Left renal pelvis (tissue), 4 donors: ENCODE measurements at places on chromosomes 1 and 21.

GRCh38 chr1:1926886-1927660, 8.0 kb upstream of the TMEM52 start:
- DNase-seq = no peak

- DNase-seq = no peak
These were observed 125.6 kb downstream of the BARHL2 start for GRCh38 chr1:90591355-90591969.

DNA sequence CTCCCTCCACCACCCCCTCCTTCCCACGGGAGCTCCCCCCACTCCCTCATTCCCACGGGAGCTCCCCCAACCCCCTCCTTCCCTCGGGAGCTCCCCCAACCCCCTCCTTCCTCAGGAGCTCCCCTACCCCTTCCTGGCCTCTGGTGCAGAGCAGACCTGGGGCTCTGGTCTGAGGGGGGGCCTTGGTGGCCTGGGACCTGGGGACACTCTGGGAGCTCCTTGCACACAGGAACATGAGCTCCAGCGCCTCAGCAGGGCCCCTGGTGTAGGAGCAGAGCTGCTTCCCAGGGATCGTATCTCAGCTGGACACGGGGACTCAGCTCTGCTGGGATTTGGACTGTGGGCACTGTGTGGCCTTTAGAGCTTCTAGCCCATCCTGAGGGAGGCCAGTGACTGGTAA, 19.7 kb upstream of the PRSS38 start:
- DNase-seq = no peak

DNA sequence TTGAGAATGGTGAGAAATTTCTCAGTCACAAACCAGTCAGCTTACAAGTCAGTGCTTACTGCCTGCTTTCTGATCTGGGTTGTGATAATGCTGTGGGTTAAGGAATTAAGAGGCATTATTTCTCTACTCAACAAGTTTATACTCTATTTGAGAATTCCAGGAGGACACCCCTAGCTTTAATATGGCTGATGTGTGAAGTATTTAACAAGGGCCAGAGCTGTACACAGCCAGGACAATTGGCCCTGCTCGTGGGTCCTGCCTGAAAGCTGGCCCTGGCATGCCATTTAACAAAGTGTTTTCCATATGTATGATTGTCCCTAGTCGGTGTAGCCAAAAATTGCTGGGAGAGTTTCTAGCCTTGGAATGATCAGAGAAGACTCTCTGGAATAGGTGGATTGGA, 43.2 kb downstream of the HHAT start:
- no peak for DNase-seq

GRCh38 chr21:45351526-45352275, 53.3 kb upstream of the COL18A1 start:
- DNase-seq = no peak

DNA sequence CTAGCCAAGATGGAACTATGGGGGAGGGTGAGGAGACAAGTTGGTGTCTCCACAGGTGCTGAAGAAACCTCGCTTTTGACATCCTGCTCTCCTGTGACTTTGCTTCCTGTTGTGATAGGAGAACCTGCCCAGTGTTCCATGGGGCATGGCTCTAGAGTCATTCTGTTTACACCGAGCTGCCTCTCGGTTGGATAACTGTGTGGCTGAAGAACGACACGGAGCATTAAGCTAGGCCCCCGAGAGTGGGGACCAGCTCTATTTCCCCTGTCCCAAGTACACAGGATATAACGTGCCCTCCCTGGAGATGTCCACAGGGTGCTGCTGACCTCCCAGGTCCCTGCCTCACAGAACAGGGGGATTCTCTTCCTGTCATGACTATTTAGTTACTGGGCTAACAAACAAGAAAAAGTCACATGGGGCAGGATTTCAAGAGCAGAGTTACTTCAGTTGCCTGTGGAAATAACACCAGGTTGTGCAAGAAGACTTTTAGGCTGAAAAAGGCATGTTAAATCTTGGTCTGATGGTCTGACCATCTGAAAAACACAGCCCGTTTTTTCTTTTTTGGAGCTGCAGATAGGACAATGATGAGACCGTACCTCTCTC, 29.4 kb upstream of the PPP2R5A start:
- DNase-seq = no peak

DNA sequence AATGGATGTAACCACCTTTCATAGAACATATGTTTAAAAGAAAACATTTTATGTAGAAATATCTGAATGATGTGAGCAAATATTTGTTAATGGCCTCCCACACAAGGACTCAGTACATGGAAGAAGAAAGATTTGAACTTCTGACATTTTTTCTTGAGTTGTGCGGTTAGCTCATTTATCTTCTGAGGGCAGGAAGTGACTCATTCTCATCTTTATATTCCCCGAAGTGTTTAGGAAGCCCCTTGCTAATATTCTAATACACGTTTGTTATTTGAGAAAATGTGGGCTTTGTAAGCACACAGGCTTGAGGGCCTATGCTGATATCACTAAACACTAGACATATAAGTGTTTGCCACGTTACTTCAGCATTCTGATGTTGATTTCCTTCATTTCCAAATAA, 392.5 kb upstream of the PTBP2 start:
- DNase-seq = no peak

DNA sequence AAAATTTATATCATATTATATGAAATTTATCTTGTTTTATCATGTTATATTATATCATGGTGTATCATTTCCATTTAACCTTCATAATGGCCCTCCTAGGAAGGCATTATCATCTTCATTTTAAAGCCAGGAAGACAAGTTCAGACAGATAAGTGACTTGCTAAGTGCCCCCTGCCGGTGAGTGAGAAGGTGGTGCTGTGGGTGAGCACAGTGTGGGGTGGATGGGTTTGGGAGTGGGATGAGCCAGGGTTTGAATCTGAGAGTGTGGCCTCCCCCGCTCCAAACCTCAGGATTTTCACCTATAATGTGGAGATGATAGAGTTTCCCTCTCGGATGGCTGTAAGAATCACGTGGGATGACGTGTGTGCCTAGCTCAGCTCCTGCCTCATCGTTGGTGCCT, 108.7 kb upstream of the IGSF21 start:
- DNase-seq = no peak

DNA sequence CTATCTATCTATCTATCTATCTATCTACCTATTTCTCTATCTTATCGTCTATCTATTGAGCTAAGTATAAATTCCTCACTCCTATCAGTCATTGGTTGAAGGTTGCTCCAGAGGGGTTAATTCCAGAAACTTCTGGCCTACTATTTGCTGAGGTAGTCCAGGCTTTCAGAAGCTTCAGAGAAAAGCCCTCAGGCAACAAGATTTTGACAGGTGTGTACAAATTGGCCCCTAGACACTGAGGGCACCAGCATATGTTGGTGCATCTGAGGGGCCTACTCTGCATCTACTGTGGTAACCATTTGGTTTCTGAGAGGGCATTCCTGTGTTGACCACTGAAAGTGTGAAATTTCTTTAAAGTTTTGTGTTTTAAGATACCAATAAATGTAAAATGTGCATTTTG, 265.2 kb upstream of the B3GALT2 start:
- no peak for DNase-seq

- DNase-seq = no peak
These were observed 14.6 kb upstream of the C1orf146 start for GRCh38 chr1:92203105-92203504.

DNA sequence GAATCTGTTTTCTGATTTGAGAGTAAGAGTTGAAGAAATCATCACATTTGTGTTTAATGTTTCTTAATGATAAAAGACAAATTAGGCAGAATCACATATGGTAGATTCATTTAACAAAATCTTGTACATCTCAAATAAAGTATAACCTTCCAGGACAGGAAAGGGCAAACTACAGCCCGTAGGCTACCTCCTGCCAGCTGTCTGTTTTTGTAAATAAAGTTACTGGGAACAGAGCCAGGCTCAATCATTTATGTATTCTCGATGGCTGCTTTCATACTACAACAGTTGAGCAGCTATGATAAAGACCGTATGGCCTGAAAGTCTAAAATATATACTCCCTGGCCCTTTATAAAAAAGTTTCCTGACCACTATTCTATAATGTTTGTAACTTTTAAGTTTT, 204.1 kb downstream of the COL24A1 start:
- DNase-seq = no peak

DNA sequence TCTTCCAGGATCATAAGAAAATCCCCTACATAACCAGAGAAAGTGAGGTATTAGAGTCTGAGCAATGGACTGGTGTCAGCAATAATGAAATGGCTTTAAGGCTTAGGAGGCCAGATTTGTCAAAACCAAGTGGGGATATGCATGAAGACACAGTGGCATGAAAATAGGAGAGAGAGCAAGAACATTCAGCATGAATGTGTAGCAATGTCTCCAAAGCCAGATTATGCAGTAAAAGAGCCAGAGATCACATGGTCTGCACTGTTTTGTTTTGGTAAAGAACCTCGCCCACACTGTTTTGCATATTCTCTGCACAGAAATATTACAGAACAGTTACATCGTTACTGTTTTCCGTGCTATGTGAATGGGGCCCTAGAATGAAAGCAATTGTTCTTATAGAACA, 589.4 kb downstream of the PLPP3 start:
- DNase-seq = no peak

GRCh38 chr1:220363196-220363837, 91.1 kb upstream of the RAB3GAP2 start:
- no peak for DNase-seq

DNA sequence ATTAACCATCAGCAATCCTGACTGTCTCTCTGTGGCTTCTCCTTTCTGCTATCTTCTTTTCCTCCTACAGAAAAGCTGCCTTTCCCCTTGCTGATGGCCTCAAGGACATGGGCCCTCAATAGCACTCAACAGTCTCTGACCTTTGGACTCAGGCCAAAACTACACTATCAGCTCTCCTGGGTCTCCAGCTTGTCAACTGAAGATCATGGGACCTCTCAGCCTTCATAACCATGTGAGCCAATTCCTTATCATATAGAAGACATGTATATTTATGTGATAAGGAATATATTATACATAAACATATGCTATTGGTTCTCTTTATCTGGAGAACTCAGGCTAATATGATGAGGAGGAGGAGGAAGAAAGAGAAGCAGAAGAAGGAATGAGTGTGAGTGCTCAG, 91.8 kb upstream of the GJB5 start:
- no peak for DNase-seq

DNA sequence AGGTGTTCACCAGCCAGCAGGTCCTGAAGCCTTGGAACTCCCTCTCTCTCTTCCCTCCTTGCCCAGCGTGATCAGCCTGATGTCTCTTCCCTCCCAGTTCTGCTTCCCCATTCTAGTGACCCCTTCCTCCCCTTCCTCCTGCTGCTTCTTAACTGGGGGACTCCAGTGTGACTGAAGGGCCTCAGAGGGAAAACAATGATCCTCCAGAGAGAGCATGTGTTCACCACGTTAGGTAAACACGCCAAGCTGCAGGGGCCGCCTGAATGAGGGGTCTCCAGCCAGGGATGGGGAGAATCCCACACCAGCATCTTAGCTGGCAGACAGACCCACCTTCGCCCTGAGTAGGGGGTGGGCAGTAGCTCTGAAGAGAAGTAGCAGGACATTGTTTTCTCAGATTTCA, 124.8 kb downstream of the TMEM53 start:
- DNase-seq = no peak

GRCh38 chr1:173347282-173347818, 129.8 kb upstream of the PRDX6 start:
- DNase-seq = no peak

- no peak for DNase-seq
These were observed 674 bp upstream of the HES5 start for GRCh38 chr1:2530513-2531361.

- no peak for DNase-seq
These were observed 1.5 kb downstream of the RPS6KA1 start for GRCh38 chr1:26530895-26531598.

DNA sequence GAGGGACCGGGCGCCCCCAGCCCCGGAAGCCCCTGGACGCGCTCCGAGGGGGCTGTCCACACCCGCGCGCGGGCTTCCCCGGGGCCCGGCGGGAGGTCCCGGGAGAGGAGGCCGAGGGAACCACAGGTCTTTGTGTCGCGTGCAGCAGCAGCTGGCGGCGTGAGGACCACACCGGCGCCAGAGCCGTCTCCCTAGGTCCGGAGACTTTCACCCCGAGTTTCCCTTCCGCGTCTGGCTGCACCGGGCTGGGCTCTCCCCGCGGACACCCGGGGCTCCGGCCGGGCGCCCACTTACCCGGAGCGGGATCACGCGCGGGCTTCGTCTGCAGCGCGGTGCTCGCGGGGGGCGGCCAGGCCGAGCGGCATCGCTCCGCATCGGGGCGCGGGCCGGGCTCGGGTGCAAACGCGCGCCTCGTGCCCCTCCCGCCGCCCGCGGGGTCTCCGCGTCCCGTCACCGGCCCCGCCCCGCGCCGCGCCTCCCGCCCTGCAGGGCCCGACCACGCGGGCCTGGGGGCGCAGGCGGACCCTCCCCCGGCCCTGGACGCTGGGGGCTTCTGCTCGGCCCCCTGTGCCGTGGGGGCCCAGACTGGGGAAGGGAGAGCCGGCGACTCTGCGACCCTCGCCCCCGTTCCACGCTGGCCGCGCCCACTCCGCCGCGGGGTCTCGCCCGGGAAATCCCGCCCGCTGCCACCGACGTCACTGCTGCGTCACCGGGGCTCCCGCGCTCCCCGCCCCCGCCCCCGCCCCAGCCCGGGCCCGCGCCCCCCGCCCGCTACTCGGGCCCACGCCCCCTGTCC, at the start of gene GNG4:
Gene GNG4 (minus strand): TSS at position 417 of the 796 bp plus-strand sequence. CDS start 65,946 bp downstream, outside the sequence.
- DNase-seq = no peak

GRCh38 chr1:54124472-54124871, 28.3 kb downstream of the CDCP2 start:
- DNase-seq = no peak

- no peak for DNase-seq
These were observed 303.5 kb upstream of the KAZN start for GRCh38 chr1:14294860-14295536.

DNA sequence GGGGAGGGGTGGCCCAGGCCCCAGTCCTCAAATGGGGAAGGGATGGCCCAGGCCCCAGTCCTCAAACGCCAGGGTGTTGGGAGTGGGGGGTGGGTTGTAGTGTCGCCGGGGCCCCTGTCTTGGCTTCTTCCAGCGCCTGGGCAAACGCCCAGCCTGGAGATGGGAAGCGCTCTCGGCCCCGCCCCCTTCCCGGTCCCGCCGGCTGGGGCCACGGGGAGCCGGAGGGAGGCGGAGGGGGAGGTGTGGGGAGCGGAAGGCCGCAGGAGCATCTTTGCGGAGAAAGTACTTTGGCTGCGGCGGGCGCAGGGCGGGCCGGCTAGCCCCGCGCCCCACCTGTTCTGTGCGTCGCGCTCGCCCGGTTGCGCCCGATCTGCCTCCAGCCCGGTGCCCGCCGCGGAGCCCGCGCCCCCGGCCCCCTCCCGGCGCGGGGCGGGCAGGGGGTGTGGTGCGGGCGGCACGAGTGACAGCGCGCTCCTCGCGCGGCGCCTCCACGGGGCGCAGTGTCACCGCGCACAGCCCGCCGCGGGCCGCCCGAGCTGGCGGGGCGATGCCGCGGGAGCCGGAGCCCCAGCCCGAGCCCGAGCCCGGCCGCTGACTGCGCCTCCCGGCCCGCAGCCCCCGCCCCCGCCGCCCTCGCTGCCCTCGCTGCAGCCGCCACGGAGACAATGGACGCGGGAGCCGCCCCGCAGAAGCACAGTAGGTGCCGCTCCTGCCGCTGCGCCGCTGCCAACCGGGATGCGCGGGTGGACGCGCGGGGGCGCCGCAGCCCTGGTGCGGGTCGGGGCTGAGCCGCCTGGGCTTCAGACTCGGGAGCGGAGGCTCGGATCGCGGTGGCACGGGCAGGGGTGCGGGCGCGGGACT, 31.1 kb upstream of the PEX10 start:
- no peak for DNase-seq
